ENCODE measurements at places on chromosomes 6 and 20.

DNA sequence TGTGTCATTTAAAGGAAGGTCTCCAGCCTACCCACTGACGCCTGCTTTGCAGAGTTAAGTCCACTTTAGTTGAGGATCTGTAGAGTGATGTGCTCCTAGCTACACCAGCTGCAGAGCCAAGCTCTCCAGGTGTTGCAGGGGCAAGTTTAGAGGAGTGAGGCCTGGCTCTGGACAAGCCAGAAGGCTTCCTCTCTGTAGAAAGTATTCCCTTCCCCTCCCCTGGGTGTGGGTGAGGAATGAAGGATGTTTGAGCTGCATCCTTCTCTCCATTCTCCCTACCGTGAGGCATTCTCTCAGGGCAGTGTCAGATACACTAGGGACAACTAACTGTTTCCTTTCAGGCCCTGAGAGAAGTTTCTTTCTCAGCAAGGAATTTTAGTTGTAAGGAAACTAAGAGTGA is 66.5 kb downstream of the ELOVL5 start:
- DNase-seq, result no peak

GRCh38 chr6:166841216-166841615 is 115.1 kb downstream of the RNASET2 start:
- DNase-seq, result no peak

GRCh38 chr6:50832912-50833311 is 14.2 kb downstream of the TFAP2B start:
- DNase-seq, result no peak

- DNase-seq, result no peak
Measured at GRCh38 chr20:25271486-25272222, 23.8 kb downstream of the PYGB start.

GRCh38 chr6:146028252-146028795 is 538 bp upstream of the GRM1 start:
- peak; percentile 79 for DNase-seq

GRCh38 chr6:130934848-130935585 is 107.8 kb downstream of the SMLR1 start:
- DNase-seq, result no peak

GRCh38 chr6:17505767-17506280 is 94.3 kb upstream of the FAM8A1 start:
- no peak for DNase-seq

DNA sequence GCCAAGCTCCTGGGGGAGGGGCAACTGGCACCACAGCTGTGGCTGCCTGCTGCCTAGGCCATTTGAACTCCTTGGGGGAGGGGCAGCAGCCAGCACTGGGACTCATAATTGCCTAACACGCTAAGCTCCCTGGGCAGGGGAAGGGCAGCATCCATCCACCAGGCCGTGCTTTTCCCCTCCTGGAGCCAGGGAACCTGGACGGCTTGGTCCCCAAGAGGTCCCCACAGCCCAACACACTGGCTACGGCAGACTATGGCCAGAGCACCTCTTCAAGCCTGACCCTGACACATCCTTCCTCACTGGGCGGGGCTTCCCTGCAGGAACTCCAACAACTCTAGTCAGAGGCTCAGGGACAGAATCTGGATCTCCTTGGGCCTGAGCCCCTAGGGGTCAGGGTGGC is 269.4 kb downstream of the RNF144B start:
- DNase-seq, result no peak

- DNase-seq, result no peak
Measured at GRCh38 chr6:8077991-8078390, 13.8 kb upstream of the BLOC1S5 start.

GRCh38 chr6:47288267-47289090 is 21.2 kb downstream of the TNFRSF21 start:
- DNase-seq, result no peak

DNA sequence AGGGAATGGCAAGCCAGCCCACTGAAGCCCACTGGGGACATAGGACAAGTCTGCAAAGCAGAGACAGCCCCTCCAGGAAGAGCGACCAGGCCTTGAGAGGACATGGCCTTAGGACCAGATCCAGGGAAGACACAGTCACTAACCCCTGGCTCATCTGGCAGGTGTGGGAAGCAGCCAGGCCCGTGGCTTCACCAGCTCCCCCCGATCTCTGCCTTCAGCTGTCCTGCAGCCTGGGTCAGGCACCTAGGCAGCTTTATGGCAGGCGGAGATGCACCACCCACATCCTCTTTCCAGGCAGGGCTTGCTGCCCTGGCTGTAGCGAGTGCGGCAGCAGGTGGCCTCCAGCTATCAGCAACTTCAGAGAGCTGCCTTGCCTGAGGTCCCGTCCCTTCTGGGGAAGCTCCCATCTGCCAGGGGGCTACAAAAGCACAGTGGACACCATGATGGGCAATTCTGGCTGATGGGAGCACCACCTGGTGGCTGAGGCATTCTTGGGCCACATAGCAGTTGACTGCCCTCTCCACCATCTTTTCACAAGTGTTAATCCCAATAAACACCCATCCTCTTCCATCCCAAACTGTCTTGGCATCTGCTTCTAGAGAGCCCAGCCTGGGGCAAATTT is 85.8 kb downstream of the DZANK1 start:
- no peak for DNase-seq

- DNase-seq, result no peak
Measured at GRCh38 chr20:51190783-51191180, 167.9 kb upstream of the KCNG1 start.

DNA sequence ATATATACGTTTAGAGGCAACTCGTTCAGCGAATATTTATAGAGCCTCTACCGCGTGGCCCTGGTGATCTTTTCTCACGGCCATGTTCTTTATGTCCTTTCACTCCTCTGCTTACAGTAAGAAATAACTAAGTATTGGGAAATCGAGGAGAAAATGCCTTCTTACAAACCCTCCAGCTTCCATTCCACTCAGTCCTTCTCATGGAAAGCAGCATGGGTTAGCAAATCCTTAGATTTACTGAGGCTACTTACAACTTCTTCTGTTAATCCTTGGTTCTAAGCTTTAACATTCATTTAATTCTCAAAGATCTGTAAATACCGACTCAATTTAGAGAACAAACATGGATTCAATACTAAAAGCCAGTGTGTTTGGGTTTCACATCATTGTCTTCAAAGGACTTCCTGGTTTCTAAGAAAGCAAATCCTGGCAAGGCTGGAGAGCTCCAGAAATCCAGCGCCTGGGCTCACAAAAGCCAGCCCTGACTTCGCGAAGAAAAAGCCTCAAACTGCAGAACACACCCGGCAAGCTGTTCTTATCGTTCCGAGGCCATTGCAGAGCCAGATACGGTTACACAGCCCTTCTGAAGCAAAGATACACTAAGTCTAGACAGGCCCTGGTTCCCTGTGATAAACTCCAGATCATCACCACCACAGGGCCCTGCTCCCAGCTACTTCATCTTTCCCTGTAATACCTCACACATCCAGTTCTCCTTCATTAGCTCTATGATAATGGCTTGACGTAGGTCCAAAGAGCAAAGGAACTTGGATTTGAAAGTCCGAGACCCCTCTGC is 19.2 kb downstream of the AGPAT4 start:
- DNase-seq, result peak; percentile 94

DNA sequence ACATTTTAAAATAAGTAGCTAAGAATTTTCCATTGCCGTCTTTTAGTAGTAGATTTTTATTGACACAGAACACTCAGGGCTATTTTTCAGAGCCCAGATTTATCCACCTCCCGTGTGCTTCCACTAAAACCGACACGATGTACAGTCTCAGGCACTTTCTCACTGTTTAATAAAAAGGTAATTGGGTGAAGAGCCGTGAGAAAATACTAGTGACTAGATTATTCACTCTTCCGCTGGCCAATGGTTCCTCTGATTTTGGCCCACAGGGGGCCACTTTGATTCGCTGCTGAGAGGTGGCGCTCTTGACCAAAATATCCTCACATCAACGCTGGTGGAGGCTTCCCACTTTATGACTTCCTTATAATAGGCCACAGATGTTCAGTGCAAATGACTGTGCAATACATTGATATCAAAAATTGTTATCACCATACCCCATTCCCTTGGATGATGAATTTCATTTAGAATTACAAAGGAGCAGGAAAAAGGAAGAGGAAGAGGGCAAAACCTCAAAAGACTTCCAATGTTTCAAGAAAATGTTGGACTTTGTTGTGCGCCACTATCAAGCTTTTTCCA is 12.3 kb upstream of the HDDC2 start:
- DNase-seq, result peak; percentile 83

DNA sequence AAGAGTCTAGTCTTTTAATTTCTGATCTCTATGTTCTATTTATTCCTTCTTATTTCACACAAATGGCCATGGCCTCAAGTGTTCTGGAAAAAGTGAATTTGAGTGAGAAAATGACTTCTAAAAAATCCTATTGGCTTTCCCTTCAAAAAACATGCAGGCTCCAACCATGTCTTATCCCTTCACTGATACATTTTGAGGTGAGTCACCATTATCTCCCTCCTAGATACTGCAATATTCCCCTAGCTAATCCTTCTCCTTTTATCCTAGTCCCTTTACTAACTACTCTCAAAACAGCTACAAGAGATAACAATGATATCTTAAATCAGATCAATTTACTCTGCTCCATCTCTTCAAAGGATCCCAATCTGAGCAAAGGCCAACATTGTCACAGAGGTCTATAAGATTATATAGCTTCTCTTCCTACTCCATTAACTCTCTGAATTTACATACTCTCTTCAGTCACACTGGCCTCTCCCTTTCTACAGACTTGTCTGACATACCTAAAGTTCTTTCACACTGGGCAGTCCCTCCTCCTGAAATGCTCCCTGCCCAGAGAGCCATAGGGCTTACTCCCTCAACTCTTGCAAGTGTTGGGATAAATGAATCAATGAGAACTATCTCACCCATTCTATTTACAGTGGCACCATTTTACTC is 129.2 kb downstream of the TENT5A start:
- no peak for DNase-seq

GRCh38 chr6:10719964-10720264 is 3.0 kb upstream of the TMEM14C start:
- DNase-seq, result no peak

DNA sequence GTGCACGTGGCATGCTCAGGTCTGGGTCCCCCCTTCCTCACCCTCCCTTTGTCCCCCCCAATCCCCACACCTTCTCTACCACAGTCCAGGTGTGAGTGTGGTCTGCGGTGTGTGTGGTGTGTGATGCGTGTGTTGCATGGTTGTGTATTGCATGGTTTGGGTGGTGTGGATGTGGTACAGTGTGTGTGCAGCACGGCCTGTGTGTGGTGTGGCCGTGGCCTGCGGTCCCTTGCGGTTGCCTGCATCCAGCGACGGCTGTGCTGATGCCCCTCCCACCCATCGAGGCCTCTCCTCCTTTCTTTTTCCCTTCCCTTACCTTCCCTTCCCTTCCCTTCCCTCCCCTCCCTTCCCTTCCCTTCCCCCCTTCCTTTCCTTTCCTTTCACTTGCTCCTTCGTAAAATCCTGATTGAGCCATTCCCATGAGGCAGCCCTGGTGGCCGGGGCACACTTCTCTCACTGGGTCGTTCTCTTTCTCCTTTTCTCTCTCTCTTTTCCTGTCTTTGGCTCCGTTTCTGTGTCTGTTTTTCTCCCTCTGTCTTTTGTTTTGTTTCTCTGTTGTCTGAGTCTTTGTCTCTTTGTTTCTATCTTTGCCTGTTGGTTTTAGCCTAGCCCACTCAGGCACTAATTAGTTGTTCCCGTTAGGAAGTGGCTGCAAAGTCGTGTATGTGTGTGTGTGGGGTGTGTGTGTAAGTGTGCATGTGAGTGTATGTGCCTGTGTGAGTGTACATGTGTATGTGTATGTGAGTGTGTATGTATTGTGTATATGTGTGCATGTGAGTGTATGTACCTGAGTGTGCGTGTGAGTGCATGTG is 65.7 kb downstream of the SRC start:
- peak; percentile 58 for DNase-seq

DNA sequence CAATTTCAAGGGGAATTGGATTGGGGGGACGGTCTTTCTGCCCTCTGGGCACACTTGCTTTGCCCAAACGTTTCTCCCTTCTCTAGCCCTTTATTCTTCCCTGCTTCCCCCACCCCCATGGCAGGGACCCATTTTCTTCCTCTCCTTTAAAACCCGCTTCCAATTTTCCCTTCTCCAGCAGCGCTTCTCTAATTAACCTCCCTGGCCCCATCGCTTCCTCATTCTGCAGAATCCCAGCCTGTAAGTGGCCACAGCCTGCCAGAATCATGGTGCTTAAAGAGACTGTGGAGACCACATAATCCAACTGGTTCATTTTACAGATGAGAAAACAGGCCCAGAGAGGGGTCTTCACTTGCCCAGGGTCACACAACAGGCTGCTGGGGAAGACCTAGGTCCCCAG is 61.4 kb downstream of the CPNE5 start:
- peak; percentile 28 for DNase-seq

- DNase-seq, result no peak
Measured at GRCh38 chr6:8628736-8629135, 193.4 kb upstream of the SLC35B3 start.

- no peak for DNase-seq
Measured at GRCh38 chr20:61566691-61567090, 314.6 kb downstream of the CDH4 start.

GRCh38 chr6:43575105-43575771 is 600 bp downstream of the XPO5 start:
- peak; percentile 54 for DNase-seq

GRCh38 chr6:18663011-18663410 is 275.9 kb downstream of the RNF144B start:
- DNase-seq, result no peak

DNA sequence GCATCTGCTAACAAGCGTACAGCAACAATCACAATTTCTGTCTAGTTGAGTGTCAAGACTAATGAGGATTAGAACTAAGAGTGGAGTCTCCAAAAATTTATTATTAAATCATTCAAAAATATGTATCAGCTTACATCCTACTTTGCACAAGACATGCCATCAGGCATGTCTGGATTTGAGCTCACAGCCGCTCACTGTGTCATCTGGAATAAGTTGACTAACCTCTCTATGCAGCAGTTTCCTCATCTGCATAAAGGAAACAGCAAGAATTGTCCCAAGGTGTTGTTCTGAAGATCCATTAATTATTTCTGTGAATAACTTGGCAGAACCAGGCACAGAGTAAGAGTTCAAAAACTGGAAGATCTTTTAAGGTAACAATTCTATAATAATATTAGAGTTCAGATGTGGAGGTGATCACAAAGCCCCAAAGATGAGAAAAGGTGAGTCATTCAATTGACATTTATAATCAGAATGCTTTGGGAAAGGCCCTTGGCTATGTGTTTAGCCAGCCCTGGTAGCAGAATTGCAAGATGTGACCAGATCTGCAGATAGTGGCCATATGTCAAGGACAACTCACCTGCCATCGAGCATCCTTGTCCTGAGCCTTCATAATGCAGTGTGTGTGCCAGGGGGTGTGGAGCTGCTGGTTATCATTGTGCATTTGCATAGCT is 264.0 kb downstream of the FOXA2 start:
- no peak for DNase-seq

GRCh38 chr6:145032562-145033145 is 702.7 kb downstream of the EPM2A start:
- no peak for DNase-seq
